Stimulated activated CD8-positive, alpha-beta memory T cell treated with anti-CD3 and anti-CD28 coated beads, Interleukin-4, amount 100 ng/mL, for 48 hours (primary cell): ENCODE measurements at places on chromosomes 3 and 15.

GRCh38 chr3:99683465-99683864 lies 45.1 kb downstream of the COL8A1 start:
- no peak for DNase-seq

DNA sequence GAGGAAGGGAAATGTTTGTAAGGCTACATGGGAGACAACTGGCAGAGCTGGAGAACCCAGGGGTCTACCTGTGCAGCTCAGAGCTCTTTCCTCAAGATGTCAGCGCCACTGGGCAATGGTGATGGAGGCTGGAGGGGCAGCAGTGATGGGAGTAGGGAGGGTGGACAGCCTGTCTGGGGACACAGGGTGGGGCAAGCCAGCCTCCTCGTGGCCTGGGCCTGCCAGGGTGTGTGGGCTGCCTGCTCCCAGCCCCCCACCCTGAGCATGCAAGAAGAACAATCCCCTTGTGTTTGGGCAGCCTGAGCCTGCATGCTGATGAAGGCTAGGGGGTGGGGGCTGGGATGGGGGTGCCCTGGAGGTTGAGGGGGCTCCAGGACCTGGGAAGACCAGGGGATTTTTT lies 1.2 kb downstream of the PCBP4 start:
- no peak for DNase-seq

DNA sequence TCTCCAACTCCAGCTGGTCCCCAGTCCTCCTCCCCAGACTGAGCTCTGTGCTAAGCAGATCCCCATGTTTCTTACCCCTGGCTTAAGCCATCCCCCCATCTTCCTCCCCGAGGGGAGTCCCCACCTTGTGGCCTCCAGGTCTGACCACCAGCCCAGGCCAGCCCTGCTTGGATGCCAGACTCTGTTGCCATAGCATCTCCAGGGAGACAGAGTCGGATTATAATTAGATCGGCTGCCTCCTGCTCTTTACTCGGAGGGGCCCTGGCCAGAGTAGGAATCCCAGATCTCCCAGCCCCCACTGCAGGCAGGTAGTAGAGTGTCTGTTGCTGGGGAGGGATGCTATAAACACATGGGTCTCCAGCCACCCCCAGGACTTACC lies 2.4 kb downstream of the KLHDC8B start:
- DNase-seq, result no peak

- no peak for DNase-seq
These were observed 235.7 kb downstream of the MCTP2 start for GRCh38 chr15:94467034-94467433.

DNA sequence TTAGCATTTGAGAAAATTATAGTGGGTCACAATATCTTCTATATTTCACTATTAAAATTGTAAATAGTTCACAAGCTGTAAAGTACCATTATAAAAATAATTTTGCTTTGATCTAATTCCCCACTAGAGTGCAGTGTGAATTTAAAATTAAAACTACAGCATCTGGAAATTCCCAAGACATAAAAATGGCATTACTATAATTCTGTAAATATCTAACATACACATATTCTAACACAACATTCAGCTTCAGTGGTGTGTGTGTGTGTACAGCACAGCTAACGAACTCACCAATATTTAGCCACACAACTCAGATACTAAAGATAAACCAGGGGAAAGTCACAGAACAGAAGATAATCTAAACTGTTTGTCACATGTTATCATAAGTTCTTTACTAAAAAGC lies 424.9 kb upstream of the ZNF385D start:
- DNase-seq, result no peak

- DNase-seq, result no peak
These were observed 2.1 kb upstream of the LCTL start for GRCh38 chr15:66567897-66568296.

DNA sequence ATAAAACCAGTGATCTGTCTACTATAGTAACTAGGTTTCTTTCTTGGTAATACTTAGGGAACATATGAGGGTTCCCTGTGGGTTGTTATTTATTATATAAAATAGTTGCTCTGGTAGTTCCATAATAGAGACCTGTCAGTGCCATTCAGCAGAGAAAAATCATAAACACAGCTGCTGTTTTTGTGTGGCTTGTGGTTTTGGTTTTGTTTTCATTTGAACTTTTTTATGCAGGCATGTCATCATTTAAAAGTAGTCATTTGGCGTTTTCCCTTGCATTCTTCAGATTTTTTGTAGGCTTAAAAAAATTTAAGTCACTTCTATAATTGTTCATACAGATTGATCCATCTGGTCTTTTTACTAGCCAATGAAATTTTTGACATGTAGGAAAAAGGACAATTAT lies 47.9 kb downstream of the PIK3CA start:
- DNase-seq, result no peak

- DNase-seq, result no peak
These were observed 981 bp upstream of the SCAP start for GRCh38 chr3:47476644-47477199.

DNA sequence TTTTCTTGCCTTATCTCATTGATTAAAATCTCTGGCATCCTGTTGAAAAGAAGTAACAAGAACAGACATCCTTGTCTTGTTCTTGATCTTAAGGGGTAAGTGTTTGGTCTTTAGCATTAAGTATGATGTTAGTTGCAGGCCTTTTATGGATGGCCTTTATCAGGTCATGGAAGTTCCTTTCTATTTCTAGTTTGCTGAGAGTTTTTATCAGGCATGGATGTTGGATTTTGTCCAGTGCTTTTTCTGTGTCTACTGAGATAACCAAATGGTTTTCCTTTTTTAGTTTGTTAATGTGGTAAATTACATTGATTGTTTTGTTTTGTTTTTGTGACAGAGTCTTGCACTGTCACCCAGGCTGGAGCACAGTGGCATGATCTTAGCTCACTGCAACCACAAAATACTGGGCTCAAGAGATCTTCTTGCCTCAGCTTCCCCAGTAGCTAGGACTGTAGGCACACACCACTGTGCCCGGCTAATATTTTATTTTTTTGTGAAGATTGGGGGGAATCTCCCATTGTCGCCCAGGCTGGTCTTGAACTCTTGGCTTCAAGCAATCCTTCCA lies 26.3 kb downstream of the MRAS start:
- DNase-seq, result no peak

GRCh38 chr3:40779039-40779438 lies 254.3 kb downstream of the ZNF621 start:
- no peak for DNase-seq

DNA sequence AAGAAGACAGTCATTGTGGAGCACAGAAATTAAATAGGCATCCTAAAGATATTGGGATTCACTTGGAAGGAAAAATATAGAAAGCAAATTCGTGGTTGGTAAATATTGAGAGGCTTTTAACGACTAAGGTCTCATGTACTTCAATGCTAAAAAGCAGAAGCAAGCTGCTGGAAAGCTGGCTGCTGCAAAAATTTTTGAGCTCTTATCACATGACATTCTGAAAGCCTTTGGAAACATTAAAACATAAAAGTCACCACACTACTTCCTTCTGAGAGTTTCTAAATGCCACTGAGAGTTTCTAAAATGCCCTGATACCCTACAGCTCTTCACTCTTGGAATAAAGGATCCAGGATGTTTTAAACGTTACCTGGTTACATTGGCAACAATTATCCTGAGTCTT lies 39.0 kb upstream of the CBLB start:
- no peak for DNase-seq

DNA sequence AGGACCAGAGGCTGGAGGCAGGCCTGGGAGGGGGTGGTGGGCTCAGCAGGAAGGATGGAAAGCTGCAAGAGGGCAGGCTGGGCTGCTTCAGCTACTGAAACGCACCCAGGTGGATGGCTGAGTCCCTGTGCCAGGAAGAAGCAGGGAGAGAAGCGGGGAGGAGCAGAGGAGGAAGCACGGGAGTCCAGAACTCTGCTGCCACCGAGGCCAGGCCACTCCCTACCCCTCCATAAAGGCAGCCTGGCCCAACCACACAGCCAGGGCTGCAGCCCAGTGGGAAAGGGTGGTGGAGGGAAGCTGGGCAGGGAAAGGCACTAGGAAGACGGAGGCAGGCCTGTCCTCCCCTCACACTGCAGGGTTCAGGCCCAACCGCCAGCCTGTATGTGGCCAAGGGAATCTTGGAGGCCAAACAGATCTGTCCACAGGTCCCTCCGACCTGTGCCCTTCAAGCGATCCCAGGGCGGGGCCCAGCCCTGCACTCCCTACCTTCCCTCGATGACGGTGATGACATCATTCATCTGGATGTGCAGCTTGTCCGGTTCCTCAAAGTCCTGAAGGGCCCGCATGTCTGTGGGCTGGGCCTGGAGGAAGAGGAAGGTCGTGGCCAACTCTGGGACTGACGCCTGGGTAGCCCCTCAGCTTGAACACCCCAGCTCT lies 30.5 kb downstream of the TNK2 start:
- no peak for DNase-seq

DNA sequence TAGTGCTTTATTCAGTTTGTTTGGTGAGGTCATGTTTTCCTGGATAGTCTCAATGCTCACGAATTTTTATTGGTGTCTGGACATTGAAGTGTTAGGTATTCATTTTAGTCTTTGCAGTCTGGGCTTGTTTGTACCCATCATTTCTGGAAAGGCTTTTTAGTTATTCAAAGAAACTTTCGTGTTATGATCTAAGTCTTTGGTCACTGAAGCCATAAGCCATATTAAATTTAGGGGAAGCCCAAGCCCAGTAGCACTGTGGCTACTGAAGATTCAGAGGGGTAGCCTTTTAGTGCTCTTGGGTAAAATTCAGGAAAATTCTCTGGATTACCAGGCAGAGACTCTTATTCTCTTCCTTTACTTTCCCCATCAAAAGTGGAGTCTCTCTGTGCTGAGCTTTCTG lies 56.2 kb upstream of the PEX5L start:
- DNase-seq, result no peak

GRCh38 chr3:8911781-8912180 lies 51.5 kb downstream of the RAD18 start:
- no peak for DNase-seq

GRCh38 chr3:151584566-151584965 lies 123.7 kb upstream of the IGSF10 start:
- DNase-seq, result no peak
